ENCODE measurements at places on chromosomes 6 and 20. TPM values are rescaled to one million over a fixed set of nuclear protein-coding genes. Genes with fewer than 3 reads are reported as not detected.
A peak's percentile ranks its signal among the peaks of the same experiment; 100 is the strongest.

DNA sequence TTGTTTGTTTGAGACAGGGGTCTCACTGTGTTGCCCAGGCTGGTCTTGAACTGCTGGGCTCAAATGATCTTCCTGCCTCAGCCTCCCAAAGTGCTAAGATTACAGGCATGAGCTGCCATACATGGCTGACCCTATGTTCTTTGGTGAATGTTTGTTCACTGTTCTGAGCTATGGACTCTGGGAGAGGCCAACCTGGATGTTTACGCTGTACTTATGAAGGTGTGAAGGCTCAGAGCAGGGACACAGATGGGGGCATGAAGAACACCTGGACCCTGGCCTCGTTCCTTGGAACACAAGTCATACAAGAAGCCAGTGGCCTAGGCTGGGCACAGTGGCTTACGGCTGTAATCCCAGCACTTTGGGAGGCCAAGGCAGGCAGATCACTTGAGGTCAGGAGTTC, 21.1 kb upstream of the CD24 start:
- H3K4me1 ChIP-seq: no peaks in the 10 kb centered on the region
- no peak for DNase-seq
- H3K27me3 ChIP-seq: no peaks in the 10 kb centered on the region
- no peak overlapping the region for H3K27ac ChIP-seq
- H3K4me3 ChIP-seq: no peak overlapping the region

SASH1 gene
- 0.26 TPM for total RNA-seq

- H3K27ac ChIP-seq: peak overlapping the region; percentile 96
- peaks cover 56% of the 10 kb centered on the region for H3K4me1 ChIP-seq
- no peaks in the 10 kb centered on the region for H3K36me3 ChIP-seq
- DNase-seq: no peak
Observed at GRCh38 chr6:99425647-99426450, 741 bp upstream of the PNISR start.

DNA sequence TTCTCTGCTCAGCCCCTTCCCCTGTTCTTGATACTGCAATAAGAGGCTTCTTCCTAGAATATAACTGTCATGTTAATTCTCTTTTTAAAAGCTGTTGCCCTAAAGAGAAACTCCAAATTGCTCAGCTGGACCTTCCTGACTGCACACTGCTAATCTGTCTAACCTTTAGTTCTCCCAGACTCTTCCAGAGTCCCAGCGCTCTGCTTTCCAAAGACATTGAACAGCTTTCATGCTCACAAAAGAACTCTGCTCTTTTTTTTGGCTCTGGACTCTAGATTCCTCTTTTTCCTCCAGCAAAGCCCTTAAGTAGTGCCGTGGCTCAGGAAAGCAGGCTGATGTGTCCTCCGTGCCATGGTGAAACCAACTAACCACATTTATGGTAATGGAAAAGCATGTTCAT, 356.6 kb upstream of the RSPO3 start:
- no peaks in the 10 kb centered on the region for H3K36me3 ChIP-seq
- no peak overlapping the region for H3K27ac ChIP-seq
- no peak for DNase-seq
- H3K27me3 ChIP-seq: no peaks in the 10 kb centered on the region

GRCh38 chr6:40901322-40902055, 137.5 kb downstream of the UNC5CL start:
- no peak overlapping the region for H3K4me3 ChIP-seq
- H3K27me3 ChIP-seq: no peaks in the 10 kb centered on the region
- H3K4me1 ChIP-seq: no peaks in the 10 kb centered on the region
- no peak overlapping the region for H3K27ac ChIP-seq
- no peaks in the 10 kb centered on the region for H3K36me3 ChIP-seq

MUC22 gene
- total RNA-seq: not detected

- no peaks in the 10 kb centered on the region for H3K36me3 ChIP-seq
- no peak overlapping the region for H3K27ac ChIP-seq
- H3K4me3 ChIP-seq: no peak overlapping the region
- H3K4me1 ChIP-seq: peaks cover 79% of the 10 kb centered on the region
- DNase-seq: no peak
Observed at GRCh38 chr6:24994812-24995211, 59.1 kb upstream of the RIPOR2 start.
